ENCODE measurements at places on chromosomes 11 and 22.
A peak's percentile ranks its signal among the peaks of the same experiment; 100 is the strongest.

GRCh38 chr11:3796801-3797328 lies 489 bp downstream of the NUP98 start:
- no peak for DNase-seq
- H3K27ac ChIP-seq = peak overlapping the region; percentile 95
- peaks cover 5% of the 10 kb centered on the region for H3K36me3 ChIP-seq
- H3K27me3 ChIP-seq = no peaks in the 10 kb centered on the region

GRCh38 chr11:30387891-30388861 lies 65.3 kb downstream of the ARL14EP start:
- no peak overlapping the region for H3K27ac ChIP-seq
- no peaks in the 10 kb centered on the region for H3K27me3 ChIP-seq
- no peaks in the 10 kb centered on the region for H3K4me1 ChIP-seq
- no peaks in the 10 kb centered on the region for H3K36me3 ChIP-seq
- DNase-seq = no peak
- H3K4me3 ChIP-seq = no peak overlapping the region

GRCh38 chr11:9219572-9219971 lies 45.6 kb downstream of the DENND5A start:
- no peak overlapping the region for H3K27ac ChIP-seq
- H3K36me3 ChIP-seq = no peaks in the 10 kb centered on the region
- H3K27me3 ChIP-seq = no peaks in the 10 kb centered on the region
- no peak for DNase-seq
- H3K4me3 ChIP-seq = no peak overlapping the region

DNA sequence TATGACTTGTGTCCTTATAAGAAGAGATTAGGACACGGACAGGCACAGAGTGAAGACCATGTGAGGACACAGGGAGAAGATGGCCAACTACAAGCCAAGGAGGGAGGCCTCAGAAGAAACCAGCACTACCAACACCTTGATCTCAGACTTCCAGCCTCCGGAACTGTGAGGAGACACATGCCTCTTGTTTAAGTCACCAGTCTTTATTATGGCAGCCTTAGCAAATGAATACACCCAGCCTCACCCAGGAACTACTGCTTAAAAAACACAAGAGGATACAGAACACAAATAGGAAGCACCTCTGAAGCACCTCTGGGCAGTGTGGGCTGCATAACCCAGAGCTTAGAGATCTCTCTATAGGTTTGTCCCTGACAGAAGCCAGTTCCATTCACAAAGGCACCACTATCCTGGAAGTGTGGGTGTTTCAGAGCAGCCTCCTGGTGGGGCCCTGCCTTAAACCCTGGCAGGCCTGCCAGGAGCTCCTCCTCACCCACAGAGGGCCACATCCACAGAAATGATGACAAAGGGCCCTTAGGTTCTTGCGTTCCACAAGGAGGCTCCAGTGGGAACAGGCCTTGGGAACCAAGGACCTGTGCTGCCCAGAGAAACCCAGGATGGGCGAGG lies 58.8 kb downstream of the CHRDL2 start:
- peaks cover 3% of the 10 kb centered on the region for H3K4me1 ChIP-seq
- H3K4me3 ChIP-seq = no peak overlapping the region
- no peaks in the 10 kb centered on the region for H3K36me3 ChIP-seq
- no peak overlapping the region for H3K27ac ChIP-seq

DNA sequence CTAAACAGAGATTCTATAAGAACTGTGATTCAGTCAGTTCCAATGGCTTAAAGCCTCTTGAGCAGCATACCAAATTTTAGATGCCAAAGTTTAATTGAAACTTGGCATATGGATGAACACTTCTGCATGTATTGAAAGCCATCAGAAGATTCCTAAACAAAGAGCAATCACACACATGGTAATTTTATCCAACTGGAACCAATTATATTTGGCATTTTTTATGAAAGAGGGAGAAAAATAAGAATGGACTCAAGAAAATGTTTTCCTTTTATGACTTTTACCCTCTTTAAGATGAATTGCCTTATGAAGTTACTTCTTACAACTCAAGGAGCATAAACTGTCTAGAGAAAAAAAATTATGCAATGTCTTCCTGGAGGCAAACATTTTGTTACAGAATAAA lies 7.4 kb downstream of the TRPC6 start:
- DNase-seq = no peak
- no peak overlapping the region for H3K27ac ChIP-seq
- H3K36me3 ChIP-seq = no peaks in the 10 kb centered on the region

DNA sequence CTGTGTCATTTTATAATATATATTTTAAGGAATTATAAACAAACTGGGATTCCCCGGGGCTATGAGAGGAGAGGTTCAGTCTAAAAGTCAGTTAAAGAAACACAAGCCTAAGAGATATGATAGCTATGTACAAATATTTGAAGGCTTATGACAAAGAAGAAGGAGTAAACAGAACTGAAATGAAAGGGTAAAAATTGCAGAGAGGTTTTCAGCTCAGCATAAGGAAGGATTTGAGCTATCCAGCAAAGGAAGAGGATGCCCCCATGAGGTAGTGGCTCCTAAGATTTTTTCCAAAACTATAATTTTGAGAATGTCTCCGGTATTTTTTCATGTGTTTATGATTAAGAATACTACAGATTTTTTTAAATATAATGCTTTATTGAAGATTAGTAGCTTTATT lies 57.9 kb upstream of the ANGPTL5 start:
- H3K36me3 ChIP-seq = peaks cover 4% of the 10 kb centered on the region
- DNase-seq = no peak
- H3K27ac ChIP-seq = no peak overlapping the region
- H3K27me3 ChIP-seq = no peaks in the 10 kb centered on the region
- H3K4me3 ChIP-seq = no peak overlapping the region
